ENCODE measurements at places on chromosomes 2 and 18.
A peak's percentile ranks its signal among the peaks of the same experiment; 100 is the strongest.

DNA sequence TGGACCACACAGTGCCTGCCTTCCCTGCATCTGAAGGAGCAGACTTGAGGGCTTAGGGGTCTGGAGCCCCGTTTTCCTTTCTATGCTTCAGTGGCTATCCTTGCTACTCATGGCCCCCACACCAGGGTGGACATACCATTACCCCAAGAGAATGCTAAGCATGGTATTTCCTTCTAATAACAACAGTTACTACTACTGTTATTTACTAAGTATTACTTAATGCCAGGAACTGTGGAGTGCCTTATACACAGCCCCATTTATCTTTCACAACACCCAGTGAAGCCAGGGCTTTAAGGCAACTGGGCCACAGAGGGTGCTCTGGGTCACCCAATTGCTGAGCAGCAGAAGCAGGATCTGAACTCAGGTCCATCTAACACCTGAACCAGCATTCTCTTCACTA is 5.8 kb upstream of the PAX8 start:
- no peak for DNase-seq

DNA sequence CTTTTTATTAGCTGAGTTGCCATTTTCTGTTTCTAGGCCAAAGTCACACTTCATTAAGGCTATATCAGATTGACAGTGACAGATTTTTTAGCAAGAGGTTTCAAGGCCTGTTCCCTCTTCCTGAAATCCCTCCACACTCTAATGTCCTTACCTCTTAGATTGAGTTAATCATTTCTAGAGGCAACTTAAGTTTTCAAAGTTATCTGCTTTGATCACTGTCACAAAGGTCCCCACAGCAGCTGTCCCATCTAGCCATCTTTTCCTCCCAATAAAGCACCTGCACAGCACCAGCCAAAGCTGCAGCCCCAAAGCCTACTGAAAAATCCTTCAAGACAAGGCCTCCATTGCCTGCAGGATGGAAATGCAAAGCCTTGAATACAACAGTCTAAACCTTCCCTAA is 13.4 kb downstream of the AMMECR1L start:
- DNase-seq = no peak

- no peak for DNase-seq
Observed at GRCh38 chr18:76554547-76555222, 59.6 kb upstream of the ZNF516 start.

- no peak for DNase-seq
Observed at GRCh38 chr18:47528343-47528742, 276.9 kb upstream of the SKOR2 start.

DNA sequence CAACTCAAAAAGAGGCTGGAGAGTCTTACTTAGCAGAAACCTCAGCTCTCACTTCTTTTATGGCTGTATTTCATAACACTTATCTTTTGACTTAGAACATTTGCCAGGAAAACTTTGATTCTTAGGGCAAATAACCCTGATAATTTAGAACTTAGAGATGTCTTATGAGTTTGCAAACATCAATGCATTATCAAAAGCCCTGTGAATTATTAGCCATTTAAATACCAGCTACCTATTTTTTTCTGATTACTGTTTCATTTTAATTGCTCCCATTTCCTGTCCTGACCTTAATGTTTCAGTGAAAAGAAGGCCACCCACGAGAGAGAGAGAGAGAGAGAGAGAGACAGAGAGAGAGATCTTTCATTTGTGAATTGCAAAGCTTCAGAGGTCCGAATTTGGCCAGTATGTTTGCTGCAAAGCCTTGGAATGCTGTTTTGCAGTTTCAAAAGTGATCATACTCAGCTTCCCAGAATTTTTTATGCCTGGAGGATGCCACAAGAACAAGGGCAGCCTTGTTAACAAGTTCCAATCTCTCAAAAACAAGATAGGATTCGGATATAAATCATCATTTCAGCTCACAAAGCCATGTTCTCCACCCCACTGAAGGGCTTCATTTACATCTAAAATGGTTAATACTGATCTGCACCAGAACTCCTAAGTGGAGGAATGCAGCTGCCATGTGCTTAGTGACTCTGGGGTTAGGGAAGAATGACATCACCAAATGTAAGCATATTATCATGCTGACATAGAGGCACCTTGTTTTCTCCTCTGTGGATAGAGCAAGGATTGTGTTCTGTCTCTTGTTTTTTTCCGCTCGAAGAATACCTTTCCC is 478.2 kb downstream of the ARHGAP15 start:
- DNase-seq = peak; percentile 82

DNA sequence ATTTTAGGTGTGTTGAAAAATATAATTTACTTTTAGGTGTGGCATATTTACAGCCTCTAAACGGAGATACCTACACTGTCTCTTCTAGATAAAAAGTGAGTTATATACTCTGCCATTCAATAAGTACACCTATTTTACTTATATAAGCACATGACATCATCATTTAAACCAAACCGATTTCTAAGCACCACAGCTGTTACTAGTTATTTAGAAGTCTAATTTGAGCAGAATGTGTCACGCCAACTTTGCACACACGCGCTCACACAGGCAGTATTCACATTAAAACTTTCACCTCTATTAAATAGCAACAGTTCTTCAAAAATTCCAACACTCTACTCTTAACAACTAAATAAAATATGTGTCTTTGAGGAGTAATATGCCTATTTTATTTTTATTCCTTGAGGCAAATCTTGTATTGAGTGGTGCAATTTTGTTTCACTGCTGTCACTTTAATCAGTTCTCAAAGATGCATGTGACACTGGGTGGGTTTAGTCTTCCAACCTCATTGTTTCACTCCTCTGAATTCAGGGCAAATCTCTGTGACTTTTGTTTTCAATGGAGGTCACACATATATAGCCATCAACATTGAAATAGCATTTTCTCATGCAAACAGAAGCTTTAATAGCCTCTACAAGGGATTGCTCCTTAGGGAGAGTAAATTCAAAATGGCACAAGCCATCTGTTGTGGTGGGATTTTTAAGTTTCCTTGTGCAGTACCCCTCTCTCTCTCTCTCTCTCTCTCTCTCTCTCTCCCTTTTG is 721.0 kb downstream of the PLCL1 start:
- no peak for DNase-seq

GRCh38 chr2:167398873-167399272 is 510.6 kb downstream of the XIRP2 start:
- no peak for DNase-seq

DNA sequence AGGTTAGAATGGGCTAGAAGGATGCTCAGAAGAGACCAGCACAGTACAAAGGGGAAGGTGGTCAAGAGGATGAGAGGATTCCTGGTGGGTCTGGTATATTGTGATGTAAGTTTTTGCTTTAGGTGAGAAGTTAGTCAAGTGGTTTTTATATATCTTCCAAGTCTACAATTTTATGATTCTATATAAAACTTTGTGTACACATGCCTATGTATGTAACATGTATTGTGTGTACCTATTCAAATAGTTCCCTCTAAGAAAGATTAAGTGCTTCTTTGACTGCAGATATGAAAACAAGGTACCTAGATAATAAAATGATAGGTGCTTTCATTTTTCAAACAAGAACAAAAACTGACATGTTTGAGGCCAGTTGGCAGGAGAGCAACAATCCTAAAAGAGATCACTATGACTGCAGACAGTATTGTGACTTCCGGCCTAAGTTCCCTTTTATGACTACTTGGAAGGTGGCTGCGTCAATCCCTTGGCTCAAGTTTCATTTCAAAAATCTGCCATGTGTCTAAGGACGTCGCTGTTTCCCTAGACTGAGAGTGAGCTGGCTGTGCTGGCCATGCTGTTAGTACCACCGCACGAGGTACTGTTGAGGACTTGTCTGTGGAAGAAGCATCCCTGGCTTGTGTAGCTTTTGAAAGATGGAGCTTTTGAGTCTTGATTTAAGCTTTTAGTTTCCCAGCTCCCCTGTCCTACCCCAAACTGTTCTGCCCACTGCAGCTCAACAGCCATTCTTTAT is 123.1 kb downstream of the PRPF40A start:
- peak; percentile 88 for DNase-seq

DNA sequence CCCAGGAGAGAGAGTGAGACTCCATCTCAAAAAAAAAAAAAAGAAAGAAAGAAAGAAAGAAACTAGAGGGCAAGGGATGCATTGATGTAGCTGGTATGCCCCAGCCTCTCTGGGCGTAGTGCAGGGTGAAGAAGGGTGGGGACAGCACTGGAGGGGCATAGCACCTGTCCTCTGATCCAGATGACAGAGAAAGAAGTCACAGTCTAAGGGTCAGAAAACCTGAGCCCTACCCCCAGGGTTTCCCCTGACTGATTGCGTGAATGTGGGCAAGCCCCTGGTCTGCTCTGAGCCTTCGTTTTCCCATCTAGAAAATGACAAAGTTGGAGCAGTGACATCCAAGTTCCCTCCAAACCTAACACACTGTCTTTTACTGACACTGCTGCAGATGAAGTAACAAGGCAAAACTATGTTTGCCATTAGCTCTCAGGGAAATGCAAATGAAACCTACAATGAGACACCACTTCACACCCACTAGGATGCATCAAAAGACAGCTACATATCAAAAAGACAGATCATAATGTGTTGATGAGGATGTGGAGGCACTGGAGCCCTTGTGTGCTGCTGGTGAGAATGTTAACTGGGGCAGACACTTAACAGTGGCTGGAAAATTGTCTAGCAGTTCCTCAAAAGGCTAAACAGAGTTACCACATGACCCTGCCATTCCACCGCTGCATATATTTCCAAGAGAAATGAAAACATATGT is 19.5 kb upstream of the YWHAQ start:
- no peak for DNase-seq

- no peak for DNase-seq
Observed at GRCh38 chr2:86392873-86393518, 48.2 kb upstream of the KDM3A start.

DNA sequence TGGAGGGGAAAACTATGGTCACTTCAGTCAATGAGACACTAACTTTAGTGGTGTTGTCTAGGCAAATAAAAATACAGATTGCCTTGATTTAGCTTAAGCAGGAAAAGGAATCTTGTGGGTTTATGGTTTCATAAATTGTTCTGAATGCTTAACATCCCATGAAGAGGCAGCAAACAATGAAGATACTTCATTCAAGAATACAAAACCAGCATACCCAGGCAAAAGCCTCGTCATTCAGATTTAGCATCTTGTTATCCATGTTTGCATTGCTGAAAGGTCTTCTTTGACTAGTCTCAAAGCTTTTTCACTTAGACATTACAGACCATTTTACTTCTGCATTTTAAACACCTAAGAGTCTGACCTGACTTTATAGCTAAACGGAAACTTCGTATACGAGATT is 272.7 kb upstream of the FSHR start:
- DNase-seq = no peak

DNA sequence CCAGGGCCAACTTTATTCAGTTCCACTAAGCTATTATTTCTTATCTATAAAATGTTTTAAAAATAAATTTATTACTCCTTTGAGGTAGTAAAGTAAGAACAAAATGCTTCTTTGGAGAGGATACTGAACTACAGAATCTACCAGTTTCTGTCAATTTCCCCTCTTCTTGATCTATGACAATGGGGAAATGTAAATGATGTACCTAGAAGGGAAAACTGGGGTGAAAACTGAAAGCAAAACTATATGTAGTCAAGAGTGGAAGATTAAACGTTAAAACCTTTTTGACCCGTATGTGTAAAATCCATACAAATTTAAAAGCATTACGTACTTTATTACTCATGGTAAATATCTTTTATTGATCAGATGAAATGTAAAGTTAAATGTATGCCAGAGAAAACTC is 1287.8 kb upstream of the TMEFF2 start:
- no peak for DNase-seq

GRCh38 chr2:96808176-96808837 is 7.8 kb upstream of the CNNM3 start:
- no peak for DNase-seq

- no peak for DNase-seq
Observed at GRCh38 chr2:236133410-236134012, 34.7 kb downstream of the GBX2 start.

GRCh38 chr2:102137138-102137537 is 5.4 kb upstream of the IL1R1 start:
- DNase-seq = no peak

GRCh38 chr2:134336352-134336751 is 82.5 kb downstream of the MGAT5 start:
- no peak for DNase-seq

GRCh38 chr2:128941751-128942150 is 623.1 kb upstream of the HS6ST1 start:
- DNase-seq = no peak

DNA sequence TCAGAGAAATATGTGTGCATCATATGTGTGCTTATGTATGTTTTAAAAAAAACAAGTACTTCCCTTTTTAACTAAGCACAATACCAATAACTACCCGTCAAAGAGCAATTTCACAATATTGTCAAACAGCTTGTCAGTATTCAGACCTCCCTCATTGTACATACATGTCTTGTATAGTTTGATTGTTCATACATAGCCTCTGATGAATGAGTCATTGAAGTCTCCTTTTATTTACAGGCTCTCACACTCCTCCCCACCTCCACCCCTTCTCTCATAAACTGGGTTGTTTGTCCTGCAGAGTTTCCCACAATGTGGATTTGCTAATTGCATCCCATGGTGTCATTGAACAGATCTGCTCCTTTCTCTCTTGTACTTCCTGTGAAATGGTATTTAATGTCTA is 132.8 kb upstream of the L3MBTL4 start:
- peak; percentile 26 for DNase-seq

- no peak for DNase-seq
Observed at GRCh38 chr2:201559067-201559710, 84.1 kb downstream of the TMEM237 start.

GRCh38 chr2:29175338-29175737 is 60.1 kb downstream of the CLIP4 start:
- no peak for DNase-seq

- no peak for DNase-seq
Observed at GRCh38 chr2:98471402-98472131, 26.9 kb downstream of the INPP4A start.

DNA sequence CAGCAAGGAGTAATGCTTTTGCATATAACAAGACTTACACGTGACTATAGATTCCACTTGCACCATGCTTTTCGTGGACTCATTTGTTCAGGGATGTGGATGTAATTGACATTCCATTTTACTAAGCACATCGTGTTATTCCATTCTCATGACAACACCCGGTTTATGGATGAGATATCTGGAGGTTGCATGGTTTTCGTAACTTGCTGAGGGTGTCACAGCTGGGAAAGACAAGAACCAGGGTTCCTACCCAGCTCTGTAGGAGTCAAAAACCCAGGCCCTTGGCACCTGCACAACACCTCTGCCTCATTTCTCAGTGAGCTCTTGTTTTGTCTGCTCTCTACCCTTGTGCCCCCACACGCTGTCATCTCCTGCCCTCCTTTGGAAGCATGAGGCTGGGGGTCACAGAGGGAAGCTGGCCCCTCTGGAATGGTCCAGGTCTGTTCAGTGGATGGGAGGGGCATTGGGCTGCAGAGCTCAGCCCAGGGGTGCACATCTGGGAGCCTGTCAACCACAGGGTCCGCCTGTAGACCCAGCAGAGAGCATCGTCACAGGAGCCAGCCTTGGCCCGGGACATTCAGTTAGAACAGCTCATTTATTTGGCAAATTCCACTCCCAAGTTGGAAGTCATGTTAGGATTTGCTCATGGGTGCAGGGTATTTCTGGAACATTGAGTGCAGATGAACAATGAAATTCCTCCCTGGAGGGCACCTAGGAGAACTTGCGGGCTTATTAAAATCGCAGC is 120.1 kb upstream of the TWIST2 start:
- DNase-seq = no peak

- no peak for DNase-seq
Observed at GRCh38 chr18:45227001-45227742, 388.1 kb upstream of the SLC14A2 start.

GRCh38 chr2:96819128-96819875 is 3.2 kb downstream of the CNNM3 start:
- DNase-seq = no peak

Data from pons (tissue), 1 donor.